Foreskin fibroblast (primary cell): ENCODE measurements at places on chromosomes 6 and 20.

DNA sequence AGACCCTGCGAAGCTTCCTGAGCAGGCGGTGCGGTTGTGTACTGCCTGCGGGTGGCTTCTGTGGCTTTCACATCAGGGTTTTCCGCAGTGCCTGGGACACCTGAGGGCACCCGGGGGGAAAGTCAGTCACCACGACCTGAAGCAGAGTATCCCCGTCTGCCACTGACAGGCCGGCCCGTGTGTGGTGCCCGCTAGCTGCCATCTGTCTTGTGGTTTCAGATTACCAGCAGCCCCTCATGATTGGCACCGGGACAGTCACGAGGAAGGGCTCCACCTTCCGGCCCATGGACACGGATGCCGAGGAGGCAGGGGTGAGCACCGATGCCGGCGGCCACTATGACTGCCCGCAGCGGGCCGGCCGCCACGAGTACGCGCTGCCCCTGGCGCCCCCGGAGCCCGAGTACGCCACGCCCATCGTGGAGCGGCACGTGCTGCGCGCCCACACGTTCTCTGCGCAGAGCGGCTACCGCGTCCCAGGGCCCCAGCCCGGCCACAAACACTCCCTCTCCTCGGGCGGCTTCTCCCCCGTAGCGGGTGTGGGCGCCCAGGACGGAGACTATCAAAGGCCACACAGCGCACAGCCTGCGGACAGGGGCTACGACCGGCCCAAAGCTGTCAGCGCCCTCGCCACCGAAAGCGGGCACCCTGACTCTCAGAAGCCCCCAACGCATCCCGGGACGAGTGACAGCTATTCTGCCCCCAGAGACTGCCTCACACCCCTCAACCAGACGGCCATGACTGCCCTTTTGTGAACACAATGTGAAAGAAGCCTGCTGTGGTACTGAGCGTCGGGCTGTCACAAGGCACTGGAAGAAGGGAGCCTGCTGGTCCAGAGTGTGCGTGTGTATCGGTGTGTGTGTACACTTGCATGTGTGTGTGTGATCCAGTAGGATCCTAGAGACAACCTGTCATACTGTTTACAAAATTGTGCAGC lies 54.4 kb downstream of the GOPC start:
- DNase-seq: peak; percentile 77

DNA sequence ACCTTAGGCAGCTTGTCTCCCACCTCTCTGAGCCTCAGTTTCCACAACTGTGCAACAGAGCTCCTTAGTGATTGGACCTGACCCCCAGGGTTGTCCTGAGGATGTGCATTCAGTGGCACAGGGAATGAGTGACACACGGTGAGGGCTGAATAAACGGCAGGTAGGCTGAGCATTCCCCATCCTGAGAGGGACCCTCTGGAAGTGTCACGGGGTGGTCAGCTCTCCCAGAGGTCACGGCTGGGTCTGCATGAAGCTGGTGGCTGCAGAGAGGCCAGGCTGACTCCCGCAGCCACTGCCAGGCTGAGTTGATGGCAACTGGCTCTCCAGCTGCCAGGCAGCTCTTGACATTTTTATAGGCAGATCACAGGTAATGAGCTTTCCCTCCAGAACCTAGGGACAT lies 42.5 kb downstream of the CD40 start:
- DNase-seq: no peak

GRCh38 chr6:111663692-111664564 lies 58.2 kb upstream of the TRAF3IP2 start:
- DNase-seq: peak; percentile 67

- DNase-seq: no peak
Observed at GRCh38 chr6:162862462-162862861, 134.7 kb downstream of the PACRG start.

- no peak for DNase-seq
Observed at GRCh38 chr6:37868447-37868825, 48.9 kb downstream of the ZFAND3 start.

DNA sequence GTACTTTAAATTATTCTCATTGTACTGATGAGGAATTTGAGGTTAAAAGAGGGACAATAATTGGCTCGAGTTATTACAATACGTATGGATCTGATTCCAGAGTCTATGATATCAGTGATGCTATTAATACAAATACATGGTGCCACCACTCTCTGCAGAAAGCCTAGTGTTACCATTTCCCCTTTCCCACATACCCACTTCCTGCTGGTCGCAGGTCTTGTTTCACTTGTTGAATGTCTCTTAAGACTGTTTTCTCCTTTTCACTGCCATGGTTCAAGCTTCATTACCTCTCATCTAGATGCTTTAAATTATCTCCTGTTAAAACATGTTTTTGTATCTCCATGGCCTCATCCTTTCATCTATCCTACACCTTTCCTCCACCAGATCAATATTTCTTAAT lies 62.0 kb downstream of the FHL5 start:
- DNase-seq: no peak

DNA sequence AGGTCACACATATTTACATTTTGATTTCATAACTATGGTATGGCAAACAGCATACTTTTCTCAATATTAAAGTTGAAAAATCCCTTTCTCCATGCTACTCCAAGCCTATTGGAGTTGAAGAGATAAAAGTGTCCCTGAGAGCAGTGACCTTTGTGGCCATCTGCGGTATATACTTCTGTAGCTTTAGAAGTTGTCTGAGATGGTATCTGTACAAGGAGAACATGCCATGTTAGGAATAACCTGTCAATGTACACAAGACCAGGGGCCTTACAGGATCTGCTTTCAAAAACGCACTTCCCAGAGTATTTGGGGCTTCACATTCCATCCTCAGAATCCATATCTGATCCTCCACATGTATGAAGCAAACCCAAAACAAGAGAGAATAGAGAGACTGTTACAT lies 226.7 kb downstream of the MEI4 start:
- no peak for DNase-seq

DNA sequence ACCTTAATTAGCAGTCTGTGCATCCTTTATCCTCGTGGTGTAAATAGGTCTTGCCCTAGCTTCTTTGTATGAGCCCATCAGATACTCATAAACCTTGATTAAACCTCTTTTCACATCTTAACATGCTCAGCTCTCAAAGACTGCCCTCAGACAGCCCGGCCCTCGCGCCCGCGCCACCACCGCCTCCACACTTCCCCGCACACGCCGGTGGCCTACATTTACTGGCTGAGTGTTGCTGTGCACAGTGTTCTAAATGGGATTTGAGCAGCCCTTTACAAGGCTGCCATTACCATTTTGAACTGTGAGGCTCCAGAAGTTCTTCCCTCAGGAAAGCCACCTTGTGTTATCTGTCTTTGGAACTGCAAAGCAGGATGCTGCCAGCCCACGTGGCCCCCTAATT lies 63.0 kb upstream of the INSM1 start:
- DNase-seq: no peak

GRCh38 chr6:121600389-121601168 lies 165.1 kb downstream of the GJA1 start:
- DNase-seq: peak; percentile 40

GRCh38 chr6:22101163-22101562 lies 195.7 kb downstream of the PRL start:
- no peak for DNase-seq

DNA sequence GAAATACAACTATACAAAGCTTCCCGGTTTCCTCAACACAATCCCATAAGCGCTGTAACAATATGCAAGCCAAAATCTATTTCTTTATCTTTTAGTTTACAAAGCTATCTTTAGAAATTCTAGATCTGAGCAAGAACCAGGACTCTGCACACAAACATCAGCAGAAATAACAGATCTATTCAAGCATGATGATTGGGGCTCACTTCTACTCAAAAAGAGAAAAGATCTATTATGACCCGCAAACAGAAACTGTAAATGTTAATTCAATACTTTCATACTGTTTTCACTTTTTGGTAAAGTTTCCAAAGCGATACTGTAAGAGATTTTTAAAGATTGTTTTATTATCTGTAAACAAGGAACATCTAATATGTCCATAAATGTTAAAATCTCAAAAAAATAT lies 86.6 kb downstream of the SESN1 start:
- DNase-seq: no peak

DNA sequence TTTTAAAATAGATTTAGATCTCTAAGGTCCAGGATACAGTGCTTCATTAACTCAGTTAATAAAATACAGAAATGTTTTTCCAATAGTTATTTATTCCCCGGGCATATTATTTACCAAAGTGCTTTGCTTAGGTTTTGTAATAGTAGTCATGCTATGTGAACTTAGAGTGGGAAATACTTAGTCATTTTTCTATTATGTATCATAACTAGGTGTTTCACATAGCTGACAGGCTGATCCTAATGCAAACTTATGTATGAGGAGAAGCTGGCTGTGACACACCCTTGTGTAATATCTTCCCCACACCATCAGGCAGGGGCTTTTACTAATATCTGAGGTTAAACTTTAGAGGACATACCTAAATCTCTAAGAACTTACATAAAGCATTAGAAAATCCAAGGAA lies 277.7 kb upstream of the RIMS1 start:
- no peak for DNase-seq

DNA sequence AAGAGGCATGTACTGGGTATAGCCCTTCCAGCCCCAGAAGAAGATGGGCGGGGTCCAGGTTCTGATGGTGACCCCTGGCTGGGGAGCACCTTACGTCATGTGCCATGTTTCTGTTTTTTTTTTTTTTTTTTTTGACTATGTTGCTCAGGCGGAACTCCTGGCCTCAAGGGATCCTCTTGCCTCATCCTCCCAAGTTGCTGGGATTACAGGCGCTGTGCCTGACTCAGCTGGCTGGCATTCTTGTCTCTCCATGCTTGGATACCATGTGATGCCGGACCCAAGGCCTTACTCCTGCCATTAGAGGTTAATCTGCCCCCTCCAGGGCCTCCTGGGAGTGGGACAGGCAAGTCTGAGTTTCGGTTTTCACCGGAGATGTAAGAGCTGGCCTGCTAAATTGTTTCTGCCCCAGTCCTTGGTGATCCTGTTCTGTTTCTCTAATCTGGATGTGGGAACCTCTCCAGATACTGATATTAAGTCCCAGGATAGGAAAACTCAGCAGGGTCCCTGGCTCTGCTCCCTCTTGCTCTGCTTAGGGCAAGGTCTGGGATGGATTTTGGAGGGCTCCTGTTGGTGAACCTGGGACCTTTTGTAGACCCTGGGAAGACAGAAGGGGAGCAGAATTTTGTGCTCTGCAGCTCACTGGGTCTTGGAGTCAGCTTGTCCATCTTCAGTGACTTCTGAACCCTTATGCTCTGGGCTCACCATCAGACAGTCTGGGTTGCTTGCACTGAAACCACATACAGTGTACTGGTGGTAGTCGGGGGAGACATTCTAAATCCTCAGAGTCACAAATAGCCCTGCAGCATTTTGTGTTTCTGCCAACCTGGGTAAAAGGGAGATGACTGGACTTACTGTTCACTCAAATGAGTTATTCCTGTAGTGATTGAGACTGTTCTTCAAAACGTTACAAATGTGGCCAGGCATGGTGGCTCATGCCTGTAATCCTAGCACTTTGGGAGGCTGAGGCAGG lies 45.1 kb downstream of the PTK7 start:
- peak; percentile 99 for DNase-seq

GRCh38 chr6:11149551-11149950 lies 38.0 kb upstream of the ERVFRD-1 start:
- DNase-seq: no peak

DNA sequence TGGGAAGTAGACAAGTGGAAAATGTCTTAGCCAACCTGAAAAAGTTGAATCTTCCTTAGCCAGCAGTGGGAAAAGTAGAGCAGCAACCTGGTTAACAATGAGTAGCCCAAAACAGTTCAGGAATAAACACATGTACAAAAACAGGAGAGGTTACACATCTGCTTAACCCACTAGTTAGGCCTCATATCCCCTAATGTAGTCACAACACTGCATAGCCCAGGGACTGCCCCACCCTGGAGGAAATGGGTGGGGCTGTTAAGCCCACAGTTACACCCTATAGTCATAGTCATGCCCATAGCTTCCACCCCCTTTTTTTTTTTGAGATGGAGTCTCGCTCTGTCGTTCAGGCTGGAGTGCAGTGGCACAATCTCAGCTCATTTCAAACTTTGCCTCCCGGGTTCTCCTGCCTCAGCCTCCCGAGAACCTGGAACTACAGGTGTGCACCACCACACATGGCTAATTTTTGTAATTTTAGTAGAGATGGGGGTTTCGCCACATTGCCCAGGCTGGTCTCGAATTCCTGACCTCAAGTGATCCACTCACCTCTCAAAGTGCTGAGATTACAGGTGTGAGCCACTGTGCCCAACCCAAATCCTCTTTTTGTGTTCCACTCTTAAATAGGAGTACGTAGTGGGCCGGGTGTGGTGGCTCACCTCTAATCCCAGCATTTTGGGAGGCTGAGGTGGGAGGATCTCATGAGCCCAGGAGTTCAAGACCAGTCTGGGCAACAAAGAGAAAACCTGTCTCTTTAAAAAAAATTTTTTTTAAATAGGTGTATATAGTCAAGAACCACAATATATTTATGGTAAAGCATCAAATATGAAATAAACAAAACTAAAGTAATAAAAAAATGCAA lies 24.5 kb downstream of the ILRUN start:
- DNase-seq: peak; percentile 88

- DNase-seq: peak; percentile 96
Observed at GRCh38 chr6:26556263-26557070, 18.3 kb downstream of the HMGN4 start.

- peak; percentile 11 for DNase-seq
Observed at GRCh38 chr6:138245751-138246150, 27.5 kb upstream of the PBOV1 start.

DNA sequence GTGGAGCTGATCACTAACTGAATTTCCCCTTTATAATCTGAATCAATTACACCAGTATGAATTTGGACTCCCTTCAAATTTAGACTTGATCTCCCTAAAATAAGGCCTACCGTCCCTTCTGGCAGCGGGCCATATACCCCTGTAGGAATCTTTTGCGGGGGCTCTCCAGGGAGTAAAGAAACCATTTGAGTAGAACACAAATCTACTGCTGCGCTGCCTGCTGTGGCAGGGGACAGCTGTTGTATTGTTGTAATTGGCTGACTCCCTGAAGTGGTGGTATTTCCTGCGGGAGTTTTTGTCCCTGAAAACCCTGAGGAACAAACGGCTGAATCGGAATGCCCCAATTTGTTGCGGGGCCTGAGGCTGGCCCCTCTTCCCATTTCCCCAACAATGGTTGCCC lies 16.0 kb upstream of the PTCRA start:
- no peak for DNase-seq

DNA sequence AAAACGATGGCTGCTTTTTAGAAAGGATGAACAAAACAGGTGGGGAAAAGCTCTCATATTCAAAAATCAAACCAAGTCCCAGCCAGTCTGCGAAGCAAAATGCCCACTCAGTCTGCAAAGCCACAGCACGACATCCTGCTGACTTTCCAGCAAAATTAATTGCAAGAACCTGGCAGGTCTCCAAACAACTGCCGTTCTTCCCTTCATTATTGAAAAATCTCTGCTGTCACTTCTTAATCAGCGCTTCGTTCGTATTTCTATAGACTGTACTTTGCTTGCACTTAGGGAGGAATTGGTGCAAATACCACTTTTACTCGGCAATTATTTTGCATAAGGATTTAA lies 222.4 kb downstream of the CBLN4 start:
- no peak for DNase-seq
